ENCODE measurements at places on chromosomes 3 and 15.

DNA sequence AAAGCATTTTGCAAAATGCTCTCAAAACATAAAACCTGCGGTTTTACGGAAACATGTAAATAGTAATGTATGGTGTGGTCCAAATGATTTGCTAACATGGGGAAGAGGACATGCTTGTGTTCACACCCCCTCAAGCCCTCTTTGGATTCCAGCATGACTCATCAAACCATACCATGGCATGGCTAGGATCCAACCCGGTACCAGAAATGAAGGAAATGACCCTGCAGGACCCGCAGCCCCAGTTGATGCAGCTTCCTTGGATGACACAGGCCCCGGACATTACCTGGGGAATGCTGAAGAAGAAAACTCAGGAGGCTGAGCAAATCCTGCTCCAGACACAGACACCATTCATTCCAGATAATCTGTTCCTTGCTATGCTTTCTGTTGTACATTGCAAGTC lies 222.9 kb downstream of the DTWD1 start:
- DNase-seq, result peak; percentile 38

DNA sequence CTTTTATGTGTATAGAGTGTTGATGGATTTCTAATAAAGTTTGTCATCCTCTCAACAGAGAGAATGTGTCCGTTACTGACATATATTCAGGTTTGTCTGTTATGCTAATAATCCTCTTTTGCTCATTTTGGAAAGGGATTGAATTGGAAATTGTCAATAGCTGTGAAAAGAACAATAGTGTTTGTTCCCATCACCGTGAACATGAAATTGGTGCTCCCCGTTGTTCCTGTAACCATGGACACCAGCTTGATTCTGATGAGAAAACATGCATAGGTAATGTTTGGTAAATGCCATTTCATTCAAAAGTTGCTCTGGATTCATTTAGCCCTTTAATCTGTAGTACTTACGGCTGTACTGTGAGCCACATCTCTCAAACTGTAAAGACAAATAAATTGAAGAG lies 707.0 kb upstream of the GOLIM4 start:
- no peak for DNase-seq

- DNase-seq, result no peak
These were observed 31.8 kb upstream of the ANP32A start for GRCh38 chr15:68852461-68852860.

DNA sequence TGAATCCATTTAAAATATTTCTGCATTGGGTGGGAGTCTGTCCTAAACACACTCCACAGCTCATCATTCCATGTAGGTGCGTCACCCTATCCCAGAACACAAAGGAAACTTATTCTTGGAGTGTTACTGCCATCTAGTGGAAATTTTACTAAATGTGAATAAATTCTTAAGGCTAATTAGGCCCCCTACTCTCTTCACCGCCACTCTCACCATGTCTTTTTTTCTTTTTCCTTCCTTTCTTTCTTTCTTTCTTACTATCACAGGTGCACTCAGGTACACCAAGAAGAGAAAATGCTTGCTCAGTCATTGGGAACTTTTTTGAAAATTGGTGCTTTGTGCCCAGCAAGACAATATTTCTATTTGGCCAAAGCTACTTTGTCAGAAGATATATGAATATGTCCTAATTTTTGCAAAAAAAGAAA lies 26.4 kb upstream of the ATP8B4 start:
- peak; percentile 81 for DNase-seq

GRCh38 chr3:63324621-63325020 lies 46.5 kb downstream of the SYNPR start:
- no peak for DNase-seq

- peak; percentile 52 for DNase-seq
These were observed 100.2 kb downstream of the TMCC1 start for GRCh38 chr3:129793319-129793718.

DNA sequence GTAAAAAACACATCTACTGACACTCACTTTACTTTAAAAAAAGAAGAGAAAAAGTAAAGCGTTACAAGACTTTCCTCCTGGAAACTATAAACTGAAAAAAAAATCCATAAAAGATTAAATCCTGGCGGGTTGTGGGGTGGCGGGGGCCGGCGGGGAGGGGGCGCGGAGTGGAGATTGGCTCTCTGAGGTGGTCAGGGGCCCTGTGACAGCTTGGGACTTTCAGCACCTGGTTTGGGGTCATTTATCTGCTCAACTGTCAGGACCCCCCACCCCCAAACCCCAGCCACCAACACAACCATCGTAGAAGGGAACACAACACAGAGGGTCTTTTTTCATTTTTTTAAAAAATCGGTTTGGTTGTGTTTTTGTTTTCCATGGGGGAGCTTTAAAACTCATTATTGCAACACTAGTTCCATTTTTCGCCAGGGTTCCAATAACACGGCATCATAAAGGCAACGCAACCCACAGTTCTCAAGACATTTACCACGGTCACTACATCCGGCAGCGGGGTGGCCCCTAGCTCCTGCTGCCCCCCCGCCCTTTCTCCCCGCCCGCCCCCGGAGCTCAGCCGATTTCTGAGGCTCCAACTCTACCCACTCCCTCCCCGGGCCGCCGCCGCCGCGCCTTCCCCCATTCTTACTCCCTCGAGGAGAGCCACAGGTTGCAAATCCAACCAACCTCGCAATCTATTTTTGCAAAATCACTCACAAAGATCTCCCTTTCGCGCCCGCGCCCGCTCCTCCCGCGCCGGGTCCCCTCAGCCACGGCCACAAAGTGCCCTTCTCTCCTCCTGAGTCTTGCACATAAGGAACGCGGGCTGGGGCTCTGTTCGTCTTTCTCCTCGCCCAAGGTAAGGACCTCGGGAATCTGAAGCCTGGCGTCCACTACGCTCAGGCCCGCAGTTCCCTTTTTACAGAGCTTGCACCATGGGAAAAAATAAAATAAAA lies 1.8 kb downstream of the BCL6 start:
- peak; percentile 32 for DNase-seq

GRCh38 chr15:80447077-80447476 lies 42.9 kb downstream of the ARNT2 start:
- no peak for DNase-seq

- no peak for DNase-seq
These were observed 106.8 kb upstream of the GPR149 start for GRCh38 chr3:154536751-154537150.

DNA sequence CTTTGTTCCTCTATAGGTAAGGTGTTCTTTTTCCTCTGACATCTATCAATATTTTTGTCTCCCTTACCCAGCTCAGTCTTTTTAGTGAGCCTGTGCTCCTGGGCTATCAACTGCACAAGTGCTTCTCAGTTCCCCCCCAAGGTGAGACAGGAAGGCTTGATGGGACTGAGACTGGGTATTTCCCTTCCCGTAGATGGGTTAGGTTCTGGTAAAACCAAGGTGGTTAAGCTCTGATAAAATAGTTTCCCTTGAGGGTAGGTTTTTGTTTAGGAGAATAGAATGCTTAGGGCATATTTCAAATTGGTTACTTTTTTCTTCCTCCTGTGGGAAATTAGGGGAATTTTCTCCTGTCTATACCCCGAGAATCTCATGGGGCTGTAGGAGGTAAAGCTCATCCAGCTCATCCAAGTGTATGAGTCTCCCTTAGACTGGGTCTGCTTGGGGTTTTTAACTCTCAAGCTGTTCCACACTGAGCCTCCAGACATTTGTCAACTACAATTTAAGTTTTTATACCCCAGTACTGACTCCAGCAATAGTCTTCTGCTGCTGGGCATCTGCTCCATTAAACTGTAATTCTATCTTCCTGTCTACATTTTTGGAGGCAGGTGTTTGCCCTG lies 44.9 kb downstream of the OXSR1 start:
- no peak for DNase-seq

DNA sequence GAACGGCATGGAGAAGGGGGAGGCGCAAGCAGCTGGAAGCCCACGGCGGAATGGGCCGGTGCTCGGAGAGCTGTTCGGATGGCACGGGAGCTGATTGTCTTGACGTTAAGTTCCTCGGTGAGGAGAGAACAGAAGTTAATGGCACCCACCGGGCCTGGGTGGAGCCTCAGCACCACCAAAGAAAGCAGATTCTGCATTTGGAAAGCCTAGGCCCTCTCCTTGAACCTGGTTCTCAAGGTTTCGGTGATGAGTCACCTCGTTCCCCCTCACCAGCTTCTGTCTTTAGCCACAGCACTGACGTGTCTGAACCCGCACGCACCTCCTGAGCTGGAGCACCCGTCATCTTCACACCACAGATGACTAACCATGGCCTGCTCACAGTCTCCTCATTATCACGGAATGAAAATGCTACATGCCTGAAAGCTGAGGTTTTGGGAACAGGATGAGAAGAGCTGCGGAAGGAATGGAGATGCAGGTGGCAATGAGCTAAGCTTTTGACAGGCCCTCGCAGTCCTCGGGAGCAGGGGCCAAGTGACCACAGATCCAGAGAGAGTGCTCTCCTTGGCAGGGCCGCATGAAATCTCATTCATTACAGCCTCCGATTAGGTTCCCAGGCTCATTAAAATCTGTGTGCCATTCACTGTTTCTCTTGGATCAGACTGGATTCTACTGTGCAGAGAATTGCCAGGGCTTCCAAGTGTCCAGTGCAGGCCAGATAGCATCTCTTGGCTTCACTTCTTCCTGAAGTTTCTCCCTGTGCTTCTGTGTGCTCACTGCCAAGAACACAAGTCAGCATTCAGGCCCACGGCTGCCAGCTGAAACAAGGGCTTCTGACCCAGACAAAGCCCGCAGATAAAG lies 96.3 kb upstream of the DLG1 start:
- DNase-seq, result peak; percentile 100

DNA sequence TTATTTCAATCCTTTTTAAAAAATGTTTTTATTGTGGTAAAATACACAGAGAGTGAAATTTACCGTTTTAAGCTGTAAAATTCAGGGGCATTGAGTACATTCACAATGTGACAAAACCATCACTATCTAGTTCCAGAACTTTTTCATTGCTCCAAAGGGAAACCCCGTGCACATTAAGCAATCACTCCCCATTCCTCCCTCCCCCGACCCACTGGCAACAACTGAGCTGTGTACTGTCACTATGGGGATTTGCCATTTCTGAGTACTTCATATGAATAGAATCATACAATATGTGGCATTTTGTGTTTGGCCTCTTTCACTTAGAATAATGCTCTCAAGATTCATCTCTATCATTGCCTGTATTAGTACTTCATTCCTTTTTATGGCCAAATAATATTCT lies 45.5 kb upstream of the BOC start:
- DNase-seq, result no peak

DNA sequence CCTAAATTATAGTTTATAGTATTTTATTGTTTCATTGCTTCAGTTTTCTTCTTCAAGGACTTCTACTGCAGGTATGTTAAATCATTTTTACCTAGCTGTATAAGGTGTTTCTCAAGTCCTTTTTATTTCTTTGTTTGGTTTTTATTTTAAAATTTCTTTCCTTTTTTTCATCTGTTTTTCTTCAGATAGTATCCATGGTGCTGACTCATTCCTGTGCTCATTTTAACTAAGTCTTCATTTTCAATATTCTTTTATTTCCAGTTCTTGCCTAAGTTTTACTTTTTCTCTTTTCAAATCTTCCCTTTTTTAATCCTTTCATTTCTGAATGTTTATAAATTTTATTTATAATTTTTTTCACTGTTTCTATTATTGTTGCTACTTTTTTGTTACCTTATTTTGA lies 42.3 kb upstream of the STIMATE start:
- no peak for DNase-seq

GRCh38 chr15:95839367-95839782 lies 491.1 kb upstream of the NR2F2 start:
- no peak for DNase-seq

DNA sequence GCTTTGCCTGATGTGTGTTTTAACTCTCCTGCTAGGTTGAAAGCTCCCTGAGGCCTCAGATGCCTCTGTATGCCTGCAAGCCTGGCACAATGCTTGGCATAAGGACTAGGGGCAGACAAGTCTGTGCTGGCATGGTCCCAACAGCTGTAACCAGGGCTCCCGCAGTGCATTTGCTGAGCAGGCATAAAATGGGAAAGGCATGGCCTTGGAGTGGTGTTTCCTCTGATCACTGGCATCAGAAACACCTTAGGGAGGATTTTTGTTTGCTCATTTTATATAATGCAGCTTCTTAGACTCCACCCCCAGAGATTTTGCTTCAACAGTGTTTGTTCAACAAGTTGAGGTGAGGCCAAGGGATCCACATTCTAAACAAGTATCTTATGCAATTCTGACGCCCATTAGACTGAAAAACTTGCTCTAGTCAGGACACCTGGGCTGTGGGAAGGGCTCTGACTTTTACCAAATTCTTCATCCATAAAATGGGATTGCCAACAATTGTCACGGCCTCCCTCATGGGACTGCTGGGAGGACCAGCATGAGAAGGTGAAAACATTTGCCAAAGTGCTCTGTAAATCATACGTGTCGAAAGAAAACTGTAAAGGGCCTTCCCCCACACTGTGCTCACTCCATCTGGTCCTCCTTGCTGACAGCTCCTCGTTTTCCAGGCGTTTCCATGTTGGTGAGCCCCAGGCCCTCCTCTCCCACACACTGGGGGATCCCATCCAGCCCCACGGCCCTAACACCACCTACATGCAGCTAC lies 43.1 kb downstream of the STARD5 start:
- DNase-seq, result peak; percentile 54

GRCh38 chr3:73597476-73597875 lies 27.3 kb downstream of the PDZRN3 start:
- DNase-seq, result no peak

- DNase-seq, result peak; percentile 87
These were observed 112.0 kb upstream of the TJP1 start for GRCh38 chr15:29934251-29934650.

DNA sequence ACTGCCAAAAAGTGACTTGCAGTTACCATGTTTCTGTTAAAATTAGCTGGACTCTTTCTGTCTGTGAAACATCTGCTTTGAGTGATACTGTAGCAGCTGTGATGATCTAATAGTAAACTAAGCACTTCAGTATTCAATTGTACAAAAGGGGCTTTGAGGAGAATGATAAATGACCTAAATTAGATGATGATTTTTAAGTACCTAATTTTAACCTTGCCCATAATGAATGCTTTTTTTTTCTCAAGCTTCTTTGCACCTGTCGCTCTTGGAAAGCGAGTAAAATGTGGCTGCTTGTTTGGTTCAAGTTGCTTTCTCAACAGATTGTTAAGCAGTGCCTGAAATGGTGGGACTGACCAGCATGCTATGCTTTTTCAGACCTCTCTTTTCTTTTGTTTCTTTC lies 752.3 kb downstream of the EPHA3 start:
- DNase-seq, result no peak

GRCh38 chr3:65945953-65946352 lies 92.8 kb downstream of the MAGI1 start:
- no peak for DNase-seq

DNA sequence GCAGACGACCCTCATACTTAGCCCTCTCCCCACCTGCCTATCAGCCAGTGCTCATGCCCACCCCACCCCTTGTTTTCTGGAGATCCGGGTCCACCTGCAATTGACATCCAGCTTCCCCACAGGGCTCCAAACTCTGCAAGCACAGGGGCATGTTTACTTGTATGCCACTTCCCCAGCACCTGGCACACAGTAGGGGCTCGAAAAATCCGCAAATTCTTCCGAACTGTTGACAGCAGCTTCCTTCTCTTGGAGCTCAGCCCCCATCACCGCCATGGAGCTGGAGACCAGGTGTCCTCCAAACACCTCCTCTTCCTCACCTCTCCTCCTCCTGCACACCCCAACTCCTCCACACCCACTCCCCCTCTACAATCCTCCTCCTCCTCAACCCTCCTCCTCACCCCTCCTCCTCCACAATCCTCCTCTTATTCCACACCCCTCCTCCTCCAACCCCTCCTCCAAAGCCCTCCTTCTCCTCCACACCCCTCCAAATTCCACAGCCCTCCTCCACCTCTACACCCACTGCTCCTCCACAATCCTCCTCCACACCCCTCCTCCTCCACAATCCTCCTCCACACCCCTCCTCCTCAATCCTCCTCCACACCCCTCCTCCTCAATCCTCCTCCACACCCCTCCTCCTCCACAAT lies 70.4 kb upstream of the BLM start:
- DNase-seq, result no peak
